ENCODE measurements at places on chromosomes 5 and 9.

GRCh38 chr5:119327018-119327417, 28.8 kb upstream of the TNFAIP8 start:
- DNase-seq: no peak

DNA sequence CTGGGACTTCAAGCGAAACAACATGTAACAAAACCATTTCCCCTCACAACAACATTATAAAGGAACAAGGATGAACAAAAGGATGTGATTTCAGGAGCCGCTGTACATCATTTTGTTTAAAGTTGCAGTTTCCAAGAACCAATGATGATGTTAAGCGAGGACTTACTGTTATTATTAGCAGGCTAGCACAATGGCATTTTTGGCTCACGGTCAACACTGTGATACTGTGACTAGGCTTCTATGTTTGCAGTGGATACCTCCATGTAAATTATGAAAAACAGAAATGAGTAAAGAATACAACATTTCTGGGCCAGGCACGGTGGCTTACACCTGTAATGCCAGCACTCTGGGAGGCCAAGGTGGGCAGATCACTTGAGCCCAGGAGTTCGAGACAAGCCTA, 113.0 kb downstream of the AUH start:
- no peak for DNase-seq

GRCh38 chr5:136155761-136156160, 23.1 kb downstream of the SMAD5 start:
- DNase-seq: no peak

GRCh38 chr5:133848341-133848811, 120.0 kb downstream of the C5orf15 start:
- DNase-seq: no peak

DNA sequence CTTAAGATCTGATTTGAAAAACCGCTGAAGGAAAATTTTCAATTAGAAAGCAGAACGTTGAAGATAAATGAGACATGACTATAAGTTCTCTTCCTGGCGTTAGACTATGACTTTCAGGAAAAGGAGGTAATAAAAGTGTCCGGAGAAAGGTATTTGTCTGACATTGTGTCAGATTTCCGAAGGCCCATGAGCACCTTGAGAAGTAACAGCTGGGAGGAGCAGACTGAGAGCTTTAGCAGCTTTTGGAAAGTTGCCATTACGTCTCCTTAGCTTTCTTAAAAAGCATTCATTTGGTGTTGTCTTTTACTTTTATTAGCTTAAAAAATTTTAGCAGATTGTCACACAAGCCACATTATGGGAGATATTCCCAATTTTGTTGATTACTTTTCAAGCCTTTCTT, 363.5 kb downstream of the NDUFS4 start:
- DNase-seq: no peak

- DNase-seq: no peak
Measured at GRCh38 chr5:153498516-153498915, 8.0 kb downstream of the GRIA1 start.

- no peak for DNase-seq
Measured at GRCh38 chr9:23382418-23382817, 443.6 kb downstream of the ELAVL2 start.

GRCh38 chr5:105956456-105957196, 1714.1 kb downstream of the EFNA5 start:
- no peak for DNase-seq

GRCh38 chr5:14696057-14696456, 31.5 kb downstream of the OTULIN start:
- DNase-seq: no peak

DNA sequence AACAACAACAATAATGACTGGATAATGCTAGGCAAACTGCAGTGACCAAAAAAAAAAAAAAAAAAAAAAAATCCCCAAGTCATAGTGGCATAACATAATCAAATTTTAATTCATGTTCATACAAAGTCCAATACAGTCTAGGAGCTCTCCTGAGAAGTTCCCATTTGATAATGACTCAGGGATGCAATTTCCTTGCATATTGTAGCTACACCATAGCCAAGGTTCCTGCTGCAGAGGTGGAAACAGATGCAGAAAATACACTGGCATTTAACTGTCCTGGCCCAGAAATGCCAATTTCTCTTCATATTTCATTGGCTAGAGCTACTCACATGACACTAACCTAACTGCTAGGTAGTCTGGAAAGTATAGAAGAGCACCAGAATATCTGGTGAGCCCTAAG, 72.2 kb upstream of the SLC12A2 start:
- no peak for DNase-seq

DNA sequence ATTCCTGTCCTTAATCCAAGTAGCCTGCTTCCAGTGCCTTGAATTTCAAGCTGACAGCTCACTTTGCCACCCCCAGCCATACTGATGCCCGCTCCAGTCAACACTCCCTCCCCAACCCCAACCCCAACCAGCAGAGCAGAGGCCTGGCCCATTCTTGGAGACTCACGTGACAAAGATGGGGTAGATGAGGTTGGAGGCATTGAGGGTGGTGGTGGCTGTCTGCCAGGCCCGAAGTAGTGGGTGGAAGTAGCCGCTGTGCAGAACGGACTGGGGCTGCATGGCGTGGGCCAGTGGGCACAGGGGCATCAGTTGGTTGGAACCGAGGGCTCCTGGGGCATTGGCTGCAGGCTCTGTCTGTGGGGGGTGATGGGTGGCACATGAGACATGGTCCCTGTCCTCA, 7.8 kb downstream of the ALAD start:
- DNase-seq: no peak

GRCh38 chr5:76732405-76733048, 16.6 kb downstream of the F2R start:
- no peak for DNase-seq

GRCh38 chr5:69024241-69024651, 69.6 kb upstream of the SLC30A5 start:
- no peak for DNase-seq

DNA sequence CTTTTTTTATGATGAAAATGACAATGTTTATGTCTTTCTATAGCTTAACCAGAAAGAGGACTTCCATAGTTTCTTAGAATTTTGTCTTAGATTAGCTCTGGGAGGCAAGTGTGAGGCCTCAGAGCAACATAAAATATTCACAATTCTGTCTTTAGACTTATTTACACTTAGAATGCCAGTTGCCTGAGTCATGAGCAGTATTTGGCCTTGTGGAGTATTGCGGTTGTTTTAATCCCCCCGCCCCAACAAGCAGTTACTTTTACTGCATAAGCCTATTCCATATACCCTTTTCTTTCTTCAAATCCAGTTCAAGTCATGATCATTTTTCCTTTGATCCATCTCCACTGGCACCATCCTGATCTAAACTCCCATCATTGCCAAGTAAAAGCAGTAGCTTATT, 198.0 kb upstream of the EGFLAM start:
- DNase-seq: no peak

- no peak for DNase-seq
Measured at GRCh38 chr5:64971990-64972389, 203.3 kb downstream of the CWC27 start.

- no peak for DNase-seq
Measured at GRCh38 chr9:76336027-76336426, 58.2 kb downstream of the RFK start.

DNA sequence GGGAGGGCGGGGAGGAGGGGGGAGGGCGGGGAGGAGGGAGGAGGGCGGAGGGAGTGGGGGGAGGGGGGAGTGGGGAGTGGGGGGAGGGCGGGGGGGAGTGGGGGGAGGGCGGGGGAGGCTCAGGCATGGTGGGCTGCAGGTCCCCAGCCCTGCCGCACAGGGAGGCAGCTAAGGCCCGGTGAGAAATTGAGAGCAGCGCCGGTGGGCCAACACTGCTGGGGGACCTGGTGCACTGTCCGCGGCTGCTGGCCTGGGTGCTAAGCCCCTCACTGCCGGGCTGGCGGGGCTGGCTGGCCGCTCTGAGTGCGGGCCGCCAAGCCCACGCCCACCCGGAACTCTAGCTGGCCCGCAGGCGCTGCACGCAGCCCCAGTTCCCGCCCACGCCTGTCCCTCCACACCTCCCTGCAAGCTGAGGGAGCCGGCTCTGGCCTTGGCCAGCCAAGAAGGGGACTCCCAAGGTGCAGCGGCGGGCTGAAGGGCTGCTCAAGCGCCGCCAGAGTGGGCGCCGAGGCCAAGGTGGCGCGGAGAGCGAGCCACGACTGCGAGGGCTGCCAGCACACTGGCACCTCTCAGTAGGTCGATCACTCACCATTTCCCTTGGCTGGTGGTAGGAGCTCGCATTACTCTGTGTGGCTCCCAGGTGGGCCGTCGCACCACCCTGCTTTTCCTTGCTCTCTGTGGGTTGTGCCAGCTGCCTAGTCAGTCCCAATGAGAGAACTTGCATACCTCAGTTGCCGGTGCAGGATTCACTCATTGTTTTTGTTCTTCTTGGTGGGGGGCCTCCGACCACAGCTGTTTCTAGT, 160.2 kb downstream of the CNTLN start:
- DNase-seq: no peak

DNA sequence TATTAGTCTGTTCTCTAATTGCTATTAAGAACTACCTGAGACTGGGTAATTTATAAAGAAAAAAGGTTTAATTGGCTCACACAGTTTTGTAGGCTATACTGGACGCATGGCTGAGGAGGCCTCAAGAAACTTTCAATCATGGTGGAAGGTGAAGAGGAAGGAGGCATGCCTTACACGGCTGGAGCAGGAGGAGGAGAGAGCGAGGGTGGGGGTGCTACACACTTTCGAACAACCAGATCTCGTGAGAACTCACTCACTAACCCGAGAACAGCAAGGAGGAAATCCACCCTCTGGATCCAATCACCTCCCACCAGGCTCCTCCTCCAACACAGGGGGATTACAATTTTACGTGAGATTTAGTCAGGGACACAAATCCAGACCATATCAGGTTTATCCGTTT, 90.0 kb downstream of the RMI1 start:
- no peak for DNase-seq

- DNase-seq: no peak
Measured at GRCh38 chr9:111429175-111429574, 55.0 kb downstream of the ECPAS start.

DNA sequence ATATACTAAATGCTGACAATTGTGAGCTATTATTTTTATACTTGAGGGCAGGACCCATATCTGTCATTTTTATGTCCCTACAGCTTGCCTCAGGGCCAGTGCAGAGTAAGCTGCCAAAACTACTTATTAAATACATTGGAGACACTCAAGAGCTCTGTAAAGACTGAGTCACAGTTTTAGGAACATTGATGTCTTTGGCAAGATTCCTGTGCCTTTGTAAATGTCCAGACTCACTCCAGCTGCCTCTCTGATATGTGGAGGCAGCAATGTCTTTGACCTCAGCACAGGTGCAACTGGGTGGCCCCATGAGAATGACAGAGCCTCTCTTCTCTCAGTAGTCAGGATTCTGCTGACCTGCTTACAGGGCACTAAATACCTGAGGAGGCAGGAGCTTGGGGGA, 363.2 kb downstream of the OSTF1 start:
- DNase-seq: no peak

- DNase-seq: no peak
Measured at GRCh38 chr5:23820765-23821471, 313.5 kb downstream of the PRDM9 start.

GRCh38 chr5:1654786-1655495, 131.2 kb upstream of the LPCAT1 start:
- no peak for DNase-seq

GRCh38 chr5:151110992-151111391, 30.2 kb upstream of the TNIP1 start:
- DNase-seq: no peak

DNA sequence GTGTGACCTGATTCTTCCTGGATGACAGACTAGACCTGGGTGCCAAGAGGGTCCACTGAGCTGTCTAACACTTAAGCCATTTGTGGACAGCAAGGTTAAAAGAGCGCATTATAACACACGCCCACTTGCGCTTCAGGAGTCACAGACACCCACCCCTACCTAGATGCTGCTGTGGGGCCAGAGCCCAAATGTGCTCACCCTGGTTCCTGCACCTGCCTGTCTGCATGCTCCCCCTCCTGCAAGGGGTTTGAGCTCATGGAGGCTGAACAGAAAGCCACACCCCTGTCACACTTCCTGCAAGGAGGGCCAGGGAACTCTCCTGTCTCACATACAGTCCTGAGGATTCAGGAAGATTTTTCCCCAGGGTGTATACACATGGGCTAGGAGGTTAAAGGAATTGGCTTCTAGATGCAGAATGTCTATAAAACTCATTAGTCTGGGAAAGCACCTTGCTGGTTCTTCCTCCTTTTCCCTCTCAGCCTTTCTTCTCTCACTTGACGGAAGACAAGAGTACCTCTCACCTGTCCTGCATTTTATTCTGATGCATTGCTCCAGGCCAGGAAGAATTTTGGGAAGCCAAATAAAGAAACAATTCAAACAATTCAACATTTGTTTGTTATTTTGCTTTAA, 87.4 kb upstream of the LHFPL2 start:
- no peak for DNase-seq

DNA sequence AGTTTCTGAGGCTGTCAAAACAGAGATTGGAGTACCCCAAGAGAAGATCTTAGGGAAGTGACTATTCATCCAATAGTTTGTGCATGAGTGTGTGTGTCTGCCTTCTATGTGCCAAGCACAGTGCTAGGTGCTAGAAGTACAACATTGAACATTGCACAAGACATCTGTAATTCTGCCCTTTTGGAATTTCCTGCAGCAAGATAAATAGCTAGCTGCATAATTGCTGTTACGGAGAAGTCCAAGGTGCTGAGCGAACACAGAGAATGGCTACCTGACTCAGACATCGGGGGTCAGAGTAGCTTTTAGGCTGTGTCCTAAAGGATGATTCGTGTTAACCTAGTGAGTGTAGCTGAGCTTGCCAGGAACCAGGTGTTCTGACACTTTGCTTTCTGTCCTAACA, 44.8 kb downstream of the PAPPA start:
- DNase-seq: no peak

DNA sequence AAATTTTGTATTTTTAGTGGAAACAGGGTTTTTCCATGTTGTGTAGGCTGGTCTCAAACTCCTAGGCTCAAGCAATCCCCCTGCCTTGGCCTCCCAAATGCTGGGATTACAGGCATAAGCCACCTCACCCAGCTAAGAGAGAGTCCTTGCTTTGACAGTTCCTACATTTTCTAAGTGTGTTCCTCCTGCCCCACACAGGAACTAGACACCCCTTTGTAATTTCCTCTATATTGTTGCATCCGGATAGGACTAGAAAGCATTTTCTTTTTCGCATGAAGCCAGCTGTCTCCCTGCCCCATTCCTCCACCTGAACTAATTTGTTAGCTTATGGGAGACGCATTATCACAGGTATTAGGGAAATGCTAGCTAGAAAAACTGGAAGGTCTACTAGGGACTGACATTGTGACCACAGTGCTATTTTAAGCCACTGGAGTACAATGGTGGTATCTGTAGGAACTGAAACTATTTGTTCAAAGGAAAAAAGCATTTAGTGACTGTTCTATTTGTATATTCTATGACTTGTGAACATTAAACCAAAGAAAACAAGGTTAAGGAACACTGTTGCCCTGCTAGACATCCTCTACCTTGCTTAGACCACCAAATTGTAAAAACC, 214.1 kb downstream of the SMARCA2 start:
- no peak for DNase-seq

DNA sequence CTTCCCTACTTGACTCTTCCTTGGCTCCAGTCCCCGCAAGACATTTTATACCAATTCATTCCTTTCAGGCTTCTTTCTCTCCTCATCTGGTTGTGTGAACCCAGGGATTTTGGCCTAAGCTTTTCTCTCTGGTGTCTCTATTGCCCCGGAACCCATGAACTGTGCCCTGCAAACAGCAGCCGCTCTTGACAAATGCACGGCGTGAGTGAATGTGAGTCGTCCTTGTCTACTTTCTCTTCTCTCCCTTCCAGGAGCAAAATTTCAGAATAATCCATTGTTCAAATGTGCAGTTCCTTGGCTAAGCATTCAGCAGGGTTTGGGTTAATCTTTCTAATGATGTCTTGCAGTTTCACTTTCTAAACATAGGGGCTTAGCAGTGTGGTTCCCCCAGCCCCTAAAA, 250.4 kb upstream of the IRX4 start:
- DNase-seq: no peak

GRCh38 chr5:165175041-165175440, 1669.6 kb downstream of the MAT2B start:
- no peak for DNase-seq
